ENCODE measurements at places on chromosomes 7 and 10. TPM values are rescaled to one million over a fixed set of nuclear protein-coding genes. Genes with fewer than 3 reads are reported as not detected.

Gene CDK14
- polyA plus RNA-seq, result 11.2 TPM

Gene GBX1
- polyA plus RNA-seq, result not detected

Gene TACC2
- polyA plus RNA-seq, result 25.8 TPM

Gene GJC3
- 3.8 TPM for polyA plus RNA-seq

Gene ZNF138
- 38.7 TPM for polyA plus RNA-seq

Gene NACAD
- polyA plus RNA-seq, result 4.9 TPM

Gene HILPDA
- 70.6 TPM for polyA plus RNA-seq

Gene CCL24
- not detected for polyA plus RNA-seq

Gene TRIM50
- polyA plus RNA-seq, result not detected

Gene CYP2C18
- polyA plus RNA-seq, result 0.16 TPM

Gene CCZ1
- 140 TPM for polyA plus RNA-seq
